COR-L47 (cell line): ENCODE measurements at places on chromosomes 5 and 9.

DNA sequence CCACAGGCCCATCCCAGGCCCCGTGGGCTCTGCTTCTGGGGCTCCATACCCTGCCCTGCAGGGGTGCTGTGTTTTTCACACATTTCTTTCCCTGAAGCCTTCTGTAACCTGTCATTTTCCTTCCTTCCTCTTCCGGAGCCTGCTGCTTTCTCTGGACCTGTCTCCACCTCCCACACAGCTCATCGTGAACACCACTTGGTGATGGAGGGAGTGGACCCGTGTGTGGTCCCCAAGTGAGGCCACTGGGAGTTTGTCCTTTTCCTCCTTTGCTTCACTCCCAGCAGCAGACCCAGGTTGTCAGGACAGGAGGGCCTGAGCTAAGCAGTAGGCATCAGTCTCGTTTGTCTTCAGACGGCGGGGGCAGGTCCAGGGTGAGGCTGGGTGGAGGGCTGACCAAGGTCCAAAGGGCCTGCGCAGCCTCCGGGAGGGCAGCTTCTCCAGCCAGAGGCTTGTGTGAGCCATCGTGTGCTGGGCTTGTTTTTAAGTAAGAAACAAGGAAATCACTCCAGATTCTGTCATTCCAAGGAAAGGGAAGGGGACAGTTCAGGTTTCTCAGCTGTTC, 5.8 kb upstream of the POMT1 start:
- no peak for DNase-seq

DNA sequence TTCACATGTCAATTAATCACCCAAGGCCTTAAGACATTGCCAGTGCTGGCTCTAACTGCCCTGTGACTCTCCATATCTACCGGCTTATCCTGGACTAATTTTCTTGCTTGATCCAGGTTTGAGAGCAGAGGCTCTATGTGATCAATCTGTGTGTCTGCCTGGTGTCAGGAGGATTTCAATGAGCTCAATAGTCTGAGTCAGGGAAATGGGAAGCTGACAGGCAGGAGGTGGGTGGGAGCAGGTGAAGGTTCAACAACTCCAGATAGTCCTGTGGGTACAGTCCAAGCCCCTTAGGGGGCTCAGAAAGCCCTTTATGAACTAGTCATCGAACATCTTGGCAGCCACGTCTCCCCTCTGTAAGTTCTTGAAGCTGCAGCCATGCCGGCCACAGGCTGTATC, 72.2 kb downstream of the SHB start:
- no peak for DNase-seq

GRCh38 chr9:3664044-3664443, 138.2 kb upstream of the RFX3 start:
- no peak for DNase-seq

DNA sequence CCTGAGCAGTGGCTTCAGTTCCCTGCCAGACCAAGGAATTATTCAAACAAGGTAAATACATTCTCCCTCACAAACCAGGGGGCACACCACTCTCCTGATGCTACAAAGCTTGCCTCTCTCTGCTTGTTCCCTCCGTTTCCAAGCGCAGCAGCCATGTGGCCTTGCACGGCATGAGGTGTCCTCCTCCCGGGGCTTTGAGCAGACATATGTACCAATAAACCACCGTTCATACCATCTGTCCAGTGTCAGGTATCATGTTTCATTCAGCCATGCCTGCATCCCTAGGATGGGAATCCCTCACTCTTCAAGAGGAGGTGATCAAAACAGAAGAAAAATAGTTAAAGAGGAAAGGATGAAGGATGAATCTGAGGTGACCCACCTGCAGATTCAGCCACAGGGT, 282.7 kb downstream of the ENC1 start:
- DNase-seq, result no peak

DNA sequence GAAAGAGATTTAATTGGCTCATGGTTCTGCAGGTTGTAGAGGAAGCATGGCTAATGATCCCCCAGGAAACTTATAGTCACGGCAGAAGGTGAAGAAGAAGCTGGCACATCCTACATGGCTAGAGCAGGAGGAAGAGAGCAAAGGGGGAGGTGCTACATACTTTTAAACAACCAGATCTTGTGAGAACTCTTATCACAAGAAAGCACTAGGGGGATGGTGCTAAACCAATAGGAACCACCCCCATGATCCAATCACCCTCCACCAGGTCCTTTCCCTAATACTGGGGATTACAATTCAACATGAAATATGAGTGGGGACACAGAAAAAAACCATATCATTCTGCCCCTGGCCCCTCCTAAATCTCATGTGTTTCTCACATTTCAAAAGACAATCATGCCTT, 147.2 kb upstream of the EPB41L4A start:
- no peak for DNase-seq
